ENCODE measurements at places on chromosomes 1 and 21.
A peak's percentile ranks its signal among the peaks of the same experiment; 100 is the strongest.

DNA sequence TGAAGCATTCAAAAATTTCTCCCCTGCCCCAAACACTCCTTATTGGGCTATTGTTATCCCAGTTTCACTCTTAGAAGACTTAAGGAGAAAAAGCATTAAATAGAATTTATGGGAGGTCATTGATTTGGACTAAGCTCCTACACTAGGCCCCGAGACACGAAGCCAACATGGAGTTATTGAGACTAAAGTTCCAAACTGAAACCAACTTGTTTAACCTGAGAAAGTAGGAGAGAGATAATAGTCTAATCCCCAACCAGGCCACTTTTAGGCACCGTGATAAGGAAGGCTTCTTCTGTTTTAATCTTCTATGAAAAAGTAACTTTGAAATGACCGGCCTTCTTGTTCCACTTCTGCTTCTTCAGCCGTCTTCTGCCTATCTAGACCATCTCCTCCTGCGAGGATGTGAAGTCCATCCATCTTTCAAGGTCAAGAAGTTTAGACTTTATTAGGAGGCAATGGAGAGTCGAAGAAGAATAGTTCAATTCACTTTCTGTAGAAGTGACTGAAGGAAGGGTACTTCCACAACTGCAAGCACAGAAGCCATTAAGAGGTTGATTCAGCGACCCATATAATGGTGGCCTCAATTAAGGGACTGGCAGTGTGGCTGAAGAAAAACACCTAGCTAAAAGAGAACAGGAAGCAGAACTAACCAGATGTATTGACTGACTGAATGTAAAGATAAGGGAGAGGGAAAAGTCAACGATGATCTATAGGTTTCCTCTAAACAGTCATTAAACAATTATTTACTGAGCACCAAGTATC is 428.8 kb downstream of the SMYD3 start:
- no peak for DNase-seq

- DNase-seq, result no peak
These were observed 388.6 kb downstream of the RWDD3 start for GRCh38 chr1:95622609-95623008.

DNA sequence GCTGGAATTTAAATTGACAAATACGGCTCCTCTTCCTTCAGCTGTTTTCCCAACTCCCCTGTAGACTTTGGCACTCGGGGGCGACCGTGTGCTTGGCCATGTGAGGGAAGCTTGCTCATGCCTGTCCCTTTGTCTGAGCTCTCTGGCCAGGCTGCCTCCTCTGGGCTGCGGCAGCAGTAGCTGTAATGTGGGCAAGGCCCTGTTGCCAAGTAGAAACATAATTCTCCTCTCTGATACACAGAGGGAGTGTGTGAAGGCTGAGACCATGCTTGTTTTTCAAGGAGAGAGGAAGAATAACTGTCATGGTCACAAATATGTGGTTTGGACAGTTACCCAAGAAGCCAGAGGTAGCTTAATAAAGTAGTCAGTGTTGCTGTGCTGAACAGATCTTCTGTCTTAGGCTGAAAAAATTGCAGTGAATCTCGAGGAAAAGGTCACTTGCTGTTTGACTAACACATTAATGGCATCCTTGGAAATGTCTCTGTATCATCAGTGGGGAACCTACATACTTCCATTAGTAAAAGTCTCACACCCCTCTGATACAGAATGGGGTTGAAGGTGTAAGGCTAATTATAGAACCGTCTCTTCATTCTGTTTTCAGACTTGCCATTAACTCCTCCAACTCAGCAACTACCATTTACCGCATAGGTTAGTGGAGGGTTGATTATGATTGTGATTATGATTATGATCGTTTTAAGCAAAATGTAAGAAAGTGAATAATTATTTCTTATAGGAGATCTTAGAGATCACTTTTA is 94.6 kb downstream of the TGFB2 start:
- peak; percentile 28 for DNase-seq

DNA sequence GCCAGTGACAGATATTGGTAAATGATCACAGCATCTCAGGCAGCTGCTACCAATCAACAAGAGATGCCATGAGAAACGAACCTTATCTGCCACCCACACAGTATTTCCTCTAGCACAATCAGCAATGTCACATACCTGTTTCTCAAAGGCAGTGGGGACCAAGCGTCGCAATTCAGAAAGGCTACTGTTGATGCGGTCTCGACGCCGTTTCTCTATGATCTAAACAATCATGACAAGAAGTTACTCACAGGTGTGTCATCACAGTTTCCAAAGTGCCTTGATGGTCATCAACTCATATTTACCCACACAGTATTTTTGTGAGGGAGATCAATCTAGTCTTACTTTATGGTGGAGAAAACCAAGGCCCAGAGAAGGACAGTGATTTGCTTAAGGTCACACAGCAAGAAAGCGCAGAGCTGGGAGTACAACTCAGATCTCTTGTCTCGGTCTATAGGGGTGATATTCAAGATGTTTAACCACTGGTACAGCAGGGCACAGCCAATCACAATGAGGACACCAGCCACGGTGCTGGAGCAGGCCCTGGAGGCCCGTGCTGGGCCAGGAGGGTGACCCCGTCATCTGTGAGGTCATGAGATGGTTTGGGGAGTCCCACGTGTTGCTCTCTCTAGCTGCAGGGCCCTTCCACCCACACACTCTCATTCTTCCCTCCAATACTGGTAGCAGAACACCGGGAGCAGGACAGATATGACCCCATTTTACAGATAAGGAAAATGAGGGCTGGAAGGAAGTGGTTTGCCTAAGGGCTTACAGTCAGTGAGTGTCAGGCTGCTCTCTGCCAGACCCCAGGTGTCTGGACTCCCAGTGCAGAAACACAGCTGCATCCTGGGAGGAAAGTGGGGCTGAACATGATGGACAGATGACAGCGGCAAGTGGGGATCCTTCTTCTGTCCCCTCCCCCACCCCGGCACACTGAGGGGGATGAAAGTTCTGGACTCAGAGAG is 7.8 kb downstream of the HEYL start:
- no peak for DNase-seq

DNA sequence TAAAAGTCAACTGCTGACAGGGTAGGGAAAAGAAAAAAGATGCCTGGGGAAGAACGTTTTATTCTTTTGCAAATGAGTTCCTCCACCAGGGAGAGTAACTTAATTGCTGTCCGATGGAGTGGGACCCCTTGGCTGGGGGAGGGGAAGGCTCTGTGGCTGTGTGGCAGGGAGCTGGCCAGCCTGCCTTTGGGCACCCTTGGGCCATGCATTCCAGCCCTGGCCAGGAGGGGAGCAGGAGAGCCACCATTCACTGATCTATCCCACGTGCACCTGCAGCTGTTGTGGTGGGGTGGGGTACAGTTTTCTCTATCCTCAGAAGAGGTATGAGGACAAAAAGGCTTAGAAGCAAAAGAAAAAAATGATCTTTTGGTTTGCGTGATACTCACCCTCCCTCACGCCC is 116.9 kb downstream of the KCNK1 start:
- no peak for DNase-seq

- no peak for DNase-seq
These were observed 3.7 kb downstream of the E2F2 start for GRCh38 chr1:23527366-23527765.

- DNase-seq, result no peak
These were observed 109.6 kb downstream of the ENAH start for GRCh38 chr1:225543350-225543749.
